ENCODE measurements at places on chromosomes 6 and 20.
A peak's percentile ranks its signal among the peaks of the same experiment; 100 is the strongest.

- no peak for DNase-seq
- H3K27me3 ChIP-seq: no peaks in the 10 kb centered on the region
- no peaks in the 10 kb centered on the region for H3K36me3 ChIP-seq
- no peak overlapping the region for H3K4me3 ChIP-seq
- no peak overlapping the region for H3K27ac ChIP-seq
Observed at GRCh38 chr6:106710580-106710979, 81.2 kb downstream of the QRSL1 start.

GRCh38 chr6:10676403-10676802 lies 18.0 kb downstream of the C6orf52 start:
- H3K4me3 ChIP-seq: no peak overlapping the region
- H3K36me3 ChIP-seq: no peaks in the 10 kb centered on the region
- H3K27ac ChIP-seq: no peak overlapping the region
- no peak for DNase-seq

DNA sequence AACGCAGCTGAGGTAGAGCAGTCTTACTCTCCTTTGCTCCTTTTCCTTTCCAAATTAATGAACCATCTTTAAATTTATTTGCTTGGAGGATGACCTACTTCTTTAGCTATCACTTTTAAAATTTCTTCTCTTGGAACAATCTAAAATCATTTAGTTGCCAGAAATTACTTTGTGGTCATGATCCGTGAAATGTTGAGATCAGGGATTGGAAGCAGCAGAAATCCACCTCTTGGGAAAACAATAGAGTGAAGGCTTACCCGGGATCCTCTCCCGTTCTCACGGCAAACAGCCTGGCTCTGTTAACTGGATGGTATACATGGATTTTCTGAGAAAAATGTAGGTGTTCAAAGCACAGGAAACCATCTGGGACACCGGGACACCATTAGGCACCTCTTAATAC lies 7.7 kb downstream of the AKAP12 start:
- no peak overlapping the region for H3K4me3 ChIP-seq
- H3K27ac ChIP-seq: peak overlapping the region; percentile 50
- no peaks in the 10 kb centered on the region for H3K4me1 ChIP-seq
- no peaks in the 10 kb centered on the region for H3K27me3 ChIP-seq

- H3K27me3 ChIP-seq: no peaks in the 10 kb centered on the region
- no peaks in the 10 kb centered on the region for H3K36me3 ChIP-seq
- H3K4me3 ChIP-seq: no peak overlapping the region
- H3K27ac ChIP-seq: no peak overlapping the region
- no peaks in the 10 kb centered on the region for H3K4me1 ChIP-seq
- no peak for DNase-seq
Observed at GRCh38 chr6:99530627-99531026, 15.4 kb upstream of the USP45 start.

GRCh38 chr6:32432050-32432450 lies 7.6 kb upstream of the HLA-DRA start:
- DNase-seq: no peak
- H3K4me3 ChIP-seq: no peak overlapping the region

DNA sequence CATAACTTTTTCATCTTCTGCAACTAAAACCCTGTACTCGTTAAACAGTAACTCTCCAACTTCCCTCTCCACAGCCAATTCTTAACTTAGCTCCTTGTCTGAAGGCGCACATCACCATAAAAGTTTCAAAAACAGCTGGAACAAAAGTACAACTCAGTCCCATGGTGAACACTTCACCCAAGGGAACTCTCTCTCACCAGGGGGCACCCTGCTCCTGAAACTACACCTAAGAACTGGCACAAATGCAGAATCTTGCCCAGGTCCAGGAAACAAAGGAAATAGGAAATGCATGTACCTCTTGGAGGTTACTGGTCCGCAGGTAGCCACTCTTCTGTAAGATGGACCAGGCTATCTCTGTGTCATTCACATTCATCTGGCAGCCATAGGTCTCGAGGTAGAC lies 6.6 kb downstream of the CDK5RAP1 start:
- no peaks in the 10 kb centered on the region for H3K27me3 ChIP-seq
- H3K36me3 ChIP-seq: no peaks in the 10 kb centered on the region
- H3K4me1 ChIP-seq: no peaks in the 10 kb centered on the region
- H3K4me3 ChIP-seq: no peak overlapping the region
- no peak for DNase-seq

- no peak for DNase-seq
- H3K4me3 ChIP-seq: no peak overlapping the region
- H3K27ac ChIP-seq: no peak overlapping the region
- no peaks in the 10 kb centered on the region for H3K36me3 ChIP-seq
Observed at GRCh38 chr6:137172734-137173431, 561 bp downstream of the IL22RA2 start.

DNA sequence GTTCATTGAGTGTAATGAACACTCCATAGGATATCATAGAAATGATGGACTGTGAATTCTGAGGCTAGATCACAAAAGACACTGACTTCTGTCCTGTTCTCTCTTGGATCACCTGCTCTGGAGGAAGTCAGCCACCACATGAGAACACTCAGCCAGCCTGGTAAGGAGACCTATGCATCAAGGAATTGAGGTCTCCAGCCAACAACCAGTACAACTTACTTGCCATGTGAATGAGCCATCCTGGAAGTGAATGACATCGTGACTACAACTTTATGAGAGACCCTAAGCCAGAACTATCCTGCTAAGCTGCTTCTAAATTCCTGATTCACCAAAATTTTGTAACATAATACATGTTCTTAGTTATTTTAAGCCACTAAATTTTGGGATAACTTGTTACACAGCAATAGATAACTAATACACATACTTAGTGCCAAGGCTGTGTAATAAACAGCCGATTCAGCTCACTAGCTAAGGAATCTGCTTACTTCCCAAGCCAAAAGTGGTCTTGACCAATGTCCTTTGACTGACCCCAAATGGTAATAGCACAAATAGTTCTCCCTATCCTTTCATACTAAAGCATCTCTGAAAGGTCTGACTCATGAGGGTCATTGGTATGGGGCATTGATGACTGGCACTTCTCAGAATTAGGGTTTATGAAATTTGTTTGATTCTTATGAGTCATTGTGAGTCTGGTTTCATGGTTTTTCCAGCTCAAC lies 6.9 kb upstream of the CTNNBL1 start:
- no peak overlapping the region for H3K27ac ChIP-seq
- no peaks in the 10 kb centered on the region for H3K27me3 ChIP-seq
- no peak overlapping the region for H3K4me3 ChIP-seq
- no peaks in the 10 kb centered on the region for H3K36me3 ChIP-seq
- no peaks in the 10 kb centered on the region for H3K4me1 ChIP-seq

- no peaks in the 10 kb centered on the region for H3K36me3 ChIP-seq
- no peak overlapping the region for H3K27ac ChIP-seq
- no peak overlapping the region for H3K4me3 ChIP-seq
- H3K27me3 ChIP-seq: no peaks in the 10 kb centered on the region
- no peak for DNase-seq
- H3K4me1 ChIP-seq: no peaks in the 10 kb centered on the region
Observed at GRCh38 chr20:24953209-24953575, 4.1 kb downstream of the CST7 start.

- no peaks in the 10 kb centered on the region for H3K36me3 ChIP-seq
- DNase-seq: no peak
- H3K27me3 ChIP-seq: no peaks in the 10 kb centered on the region
- H3K27ac ChIP-seq: no peak overlapping the region
Observed at GRCh38 chr6:5412663-5413062, 151.3 kb downstream of the FARS2 start.

DNA sequence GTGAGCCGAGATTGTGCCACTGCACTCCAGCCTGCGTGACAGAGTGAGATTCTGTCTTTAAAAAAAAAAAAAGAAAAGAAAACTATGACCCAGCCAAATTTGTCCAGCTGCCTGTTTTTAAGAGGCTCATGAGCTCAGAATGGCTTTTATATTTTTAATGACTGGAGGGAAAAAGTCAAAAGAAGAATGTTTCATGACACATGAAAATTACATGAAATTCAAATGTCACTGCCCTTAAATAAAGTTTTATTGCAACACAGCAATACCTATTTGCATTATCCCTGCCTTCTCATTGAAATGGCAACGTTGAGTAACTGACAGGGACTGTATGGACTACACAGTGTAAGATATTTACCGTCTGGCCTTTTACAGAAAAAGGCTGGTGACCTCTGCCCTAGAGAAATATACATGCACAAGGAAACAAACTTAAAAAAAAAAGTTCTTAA lies 11.4 kb downstream of the SENP6 start:
- H3K4me1 ChIP-seq: peaks cover 6% of the 10 kb centered on the region
- H3K27me3 ChIP-seq: no peaks in the 10 kb centered on the region
- H3K27ac ChIP-seq: peak overlapping the region; percentile 54
- no peak for DNase-seq
- H3K4me3 ChIP-seq: no peak overlapping the region

DNA sequence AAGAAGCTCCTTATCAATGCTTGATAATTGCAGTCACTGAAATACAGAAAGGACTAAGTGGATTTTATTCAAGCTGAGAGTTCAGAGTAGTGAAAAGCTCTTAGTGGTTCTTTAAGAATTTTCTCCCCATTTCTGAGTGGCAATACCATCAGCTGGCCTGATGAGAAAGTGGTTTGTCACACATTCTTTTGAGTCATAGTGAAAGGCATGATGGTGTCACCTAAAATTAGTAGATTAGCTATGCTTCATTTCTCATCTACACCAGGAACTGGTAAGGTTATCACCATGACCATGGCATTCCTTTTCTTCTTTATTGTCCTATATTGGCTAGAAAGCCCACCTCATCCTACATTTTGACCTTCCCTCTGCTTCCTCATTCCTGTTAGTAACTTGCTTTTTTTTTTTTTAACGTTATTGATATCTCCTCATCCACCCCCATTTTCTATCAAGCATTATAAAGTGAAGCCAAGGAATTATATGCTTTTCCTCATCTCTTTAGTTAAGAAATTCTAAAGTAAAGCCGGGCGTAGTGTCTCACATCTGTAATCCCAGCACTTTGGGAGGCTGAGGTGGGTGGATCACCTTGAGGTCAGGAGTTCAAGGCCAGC lies 67.4 kb upstream of the LOC128125822 start:
- no peak for DNase-seq
- no peaks in the 10 kb centered on the region for H3K4me1 ChIP-seq
- H3K27me3 ChIP-seq: no peaks in the 10 kb centered on the region
- no peak overlapping the region for H3K4me3 ChIP-seq
- H3K27ac ChIP-seq: no peak overlapping the region

GRCh38 chr6:107813555-107814194 lies 10.4 kb downstream of the SCML4 start:
- H3K27me3 ChIP-seq: no peaks in the 10 kb centered on the region
- no peaks in the 10 kb centered on the region for H3K4me1 ChIP-seq
- H3K36me3 ChIP-seq: no peaks in the 10 kb centered on the region
- no peak for DNase-seq

- no peaks in the 10 kb centered on the region for H3K36me3 ChIP-seq
- no peak overlapping the region for H3K27ac ChIP-seq
- no peak for DNase-seq
- no peaks in the 10 kb centered on the region for H3K27me3 ChIP-seq
Observed at GRCh38 chr6:54291738-54292137, 16.5 kb upstream of the TINAG start.

- H3K4me1 ChIP-seq: no peaks in the 10 kb centered on the region
- DNase-seq: no peak
- H3K36me3 ChIP-seq: no peaks in the 10 kb centered on the region
- H3K4me3 ChIP-seq: no peak overlapping the region
- no peaks in the 10 kb centered on the region for H3K27me3 ChIP-seq
Observed at GRCh38 chr6:2247664-2248063, 2.3 kb upstream of the GMDS start.

GRCh38 chr20:20939006-20939405 lies 167.2 kb downstream of the LINC00237 start:
- H3K27me3 ChIP-seq: no peaks in the 10 kb centered on the region
- H3K4me1 ChIP-seq: no peaks in the 10 kb centered on the region
- H3K4me3 ChIP-seq: no peak overlapping the region
- no peaks in the 10 kb centered on the region for H3K36me3 ChIP-seq

DNA sequence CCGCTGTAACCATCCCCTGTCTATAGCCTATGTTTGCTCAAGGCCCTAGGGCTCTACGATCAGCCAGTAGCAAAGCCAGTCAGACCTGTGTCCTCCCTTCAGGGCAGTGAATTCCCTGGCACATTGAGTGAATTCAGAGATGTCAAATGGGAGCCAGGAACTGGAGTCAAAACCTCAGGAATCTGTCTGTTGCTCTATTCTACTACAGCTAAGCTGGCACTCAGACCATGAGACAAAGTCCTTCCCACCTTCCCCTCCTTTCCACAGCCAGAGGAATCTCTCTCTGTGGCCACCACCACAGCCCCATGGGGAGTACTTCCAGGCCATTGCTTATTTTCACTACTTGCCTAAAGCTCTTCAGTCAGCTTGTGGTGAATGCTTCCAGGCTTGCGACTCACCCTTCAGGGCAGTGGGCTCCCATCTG lies 82.0 kb downstream of the PKIB start:
- H3K4me3 ChIP-seq: no peak overlapping the region
- no peak for DNase-seq
- no peaks in the 10 kb centered on the region for H3K4me1 ChIP-seq
- H3K36me3 ChIP-seq: no peaks in the 10 kb centered on the region
- no peak overlapping the region for H3K27ac ChIP-seq

GRCh38 chr20:56381501-56381900 lies 10.5 kb downstream of the AURKA start:
- H3K27ac ChIP-seq: no peak overlapping the region
- H3K4me3 ChIP-seq: no peak overlapping the region
- H3K36me3 ChIP-seq: no peaks in the 10 kb centered on the region
- no peak for DNase-seq
- H3K4me1 ChIP-seq: no peaks in the 10 kb centered on the region
- no peaks in the 10 kb centered on the region for H3K27me3 ChIP-seq

DNA sequence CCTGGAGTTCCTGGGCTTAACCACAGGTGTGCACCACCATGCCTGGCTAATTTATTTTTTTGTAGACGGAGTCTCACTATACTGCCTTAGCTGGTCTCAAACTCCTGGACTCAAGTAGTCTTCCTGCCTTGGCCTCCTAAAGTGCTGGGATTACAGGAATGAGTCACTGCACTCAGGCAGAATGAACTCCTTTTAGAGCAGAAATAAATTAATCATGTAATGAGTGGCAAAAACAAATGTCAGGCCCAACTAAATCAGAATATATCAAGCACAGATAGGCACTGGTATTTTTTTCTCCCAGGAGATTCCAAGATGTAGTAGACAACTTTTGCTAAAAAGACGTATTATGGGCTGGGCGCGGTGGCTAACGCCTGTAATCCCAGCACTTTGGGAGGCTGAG lies 2.6 kb downstream of the RPS10 start:
- no peak for DNase-seq
- no peaks in the 10 kb centered on the region for H3K27me3 ChIP-seq
- H3K27ac ChIP-seq: no peak overlapping the region
- H3K4me1 ChIP-seq: no peaks in the 10 kb centered on the region
